ENCODE measurements at places on chromosomes 3 and 15.

DNA sequence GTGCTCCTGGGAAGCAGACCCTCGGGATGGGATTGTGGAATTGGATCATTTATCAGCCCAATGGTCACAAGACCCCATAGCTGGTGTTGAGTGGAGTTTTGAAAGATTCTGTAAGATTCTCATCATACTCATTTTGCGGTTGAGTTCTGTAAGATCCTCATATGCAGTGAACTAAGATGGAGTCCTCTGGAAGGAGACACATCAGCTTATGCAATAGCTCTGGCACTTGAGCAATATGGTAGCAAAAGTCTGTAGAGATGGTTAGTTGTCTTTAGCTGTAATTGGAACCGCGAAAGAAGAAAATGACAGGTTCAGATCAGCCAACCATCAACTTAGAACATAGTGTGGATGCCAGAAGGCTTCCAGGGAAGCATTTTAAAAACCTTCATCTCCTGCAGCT, 184.5 kb upstream of the TSC22D2 start:
- DNase-seq, result no peak

GRCh38 chr3:102189956-102190723, 244.7 kb upstream of the ZPLD1 start:
- no peak for DNase-seq

GRCh38 chr3:133944641-133945380, 49.1 kb upstream of the RAB6B start:
- DNase-seq, result no peak

GRCh38 chr3:127287840-127288239, at the start of gene PRR20G:
Gene PRR20G (minus strand): TSS chr3:127288046. CDS start chr3:127287365, 681 bp downstream.
- no peak for DNase-seq

DNA sequence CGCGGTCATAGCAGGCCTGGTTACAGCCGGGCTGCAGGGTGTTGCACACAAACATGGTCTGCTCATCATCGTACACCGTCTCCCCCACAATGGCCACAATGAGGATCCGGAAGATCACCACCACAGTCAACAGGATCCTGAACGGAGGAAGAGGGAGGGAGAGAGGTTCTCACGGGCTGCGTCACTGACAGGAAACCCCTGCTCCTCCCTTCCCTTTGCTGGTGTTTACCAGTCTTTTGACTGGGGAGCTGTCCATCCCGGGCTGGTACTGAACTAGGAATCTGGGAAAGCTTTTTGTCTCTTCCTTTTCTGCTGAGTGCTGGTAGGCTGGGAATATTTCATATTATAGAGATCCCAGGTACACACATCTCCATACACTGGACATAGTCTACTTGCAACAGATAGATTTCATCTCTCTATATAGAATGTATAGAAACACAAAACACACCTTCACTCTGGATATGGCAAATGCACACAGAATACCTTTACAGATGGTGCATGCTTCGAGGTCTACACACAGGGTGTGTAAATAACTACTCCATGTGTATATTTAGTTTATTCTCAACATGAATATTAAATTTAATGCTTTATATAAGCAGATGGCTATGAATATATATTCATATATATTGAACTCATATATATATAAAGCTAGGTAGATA, 1.4 kb downstream of the GJD2 start:
- no peak for DNase-seq

DNA sequence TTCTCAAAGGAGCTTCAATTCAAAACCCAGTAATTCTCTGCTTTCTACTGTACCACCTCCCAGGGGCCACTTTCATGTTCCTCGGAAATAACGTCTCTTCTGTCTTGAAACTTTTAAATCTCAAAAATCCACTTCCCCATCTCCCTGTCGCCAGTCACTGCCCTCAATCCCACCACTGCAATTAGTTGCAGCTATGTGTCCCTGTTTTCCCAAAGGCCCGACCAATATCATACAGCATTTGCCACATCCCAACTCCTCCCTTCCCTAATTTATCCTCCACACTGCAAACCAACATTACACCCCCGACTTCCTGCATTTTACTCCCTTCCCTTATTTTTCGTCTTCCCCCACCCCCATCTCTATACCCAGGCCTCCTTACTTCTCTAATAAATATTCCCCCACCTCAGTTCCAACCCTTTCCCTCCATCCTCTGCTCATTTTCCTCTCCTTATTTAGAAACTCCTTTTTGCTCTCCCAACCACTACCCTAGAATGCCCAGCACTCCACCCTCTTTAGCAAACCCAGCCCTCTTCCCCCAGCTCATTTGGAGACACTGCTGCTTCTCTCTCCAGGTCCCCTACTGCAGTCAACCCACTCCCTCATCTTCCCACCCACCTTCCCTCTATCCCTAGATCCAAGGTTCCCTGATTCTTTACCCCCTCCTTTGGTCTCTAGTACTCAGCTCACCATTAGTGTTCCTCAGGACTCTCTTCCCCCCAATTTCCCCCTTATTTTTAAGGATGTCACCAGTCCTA, 1.1 kb downstream of the NPTN start:
- no peak for DNase-seq
